ENCODE measurements at places on chromosomes 1 and 21.
A peak's percentile ranks its signal among the peaks of the same experiment; 100 is the strongest.

DNA sequence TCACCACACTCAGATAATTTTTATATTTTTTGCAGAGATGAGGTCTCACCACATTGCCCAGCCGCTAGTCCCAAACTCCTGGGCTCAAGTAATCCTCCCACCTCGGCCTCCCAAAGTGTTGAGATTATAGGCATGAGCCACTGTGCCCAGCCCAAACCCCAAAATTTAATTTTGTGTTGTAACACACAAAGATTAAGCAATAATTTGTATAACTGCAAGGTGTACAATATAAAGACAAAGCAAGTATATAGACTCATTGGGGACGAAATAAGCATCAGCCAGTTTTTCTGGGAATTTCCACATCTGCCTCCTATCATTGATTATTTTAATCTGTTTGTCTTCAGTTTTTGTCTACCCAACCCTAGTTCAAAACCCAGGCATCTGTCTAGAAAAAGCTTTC is 42.7 kb downstream of the ST7L start:
- DNase-seq = no peak

DNA sequence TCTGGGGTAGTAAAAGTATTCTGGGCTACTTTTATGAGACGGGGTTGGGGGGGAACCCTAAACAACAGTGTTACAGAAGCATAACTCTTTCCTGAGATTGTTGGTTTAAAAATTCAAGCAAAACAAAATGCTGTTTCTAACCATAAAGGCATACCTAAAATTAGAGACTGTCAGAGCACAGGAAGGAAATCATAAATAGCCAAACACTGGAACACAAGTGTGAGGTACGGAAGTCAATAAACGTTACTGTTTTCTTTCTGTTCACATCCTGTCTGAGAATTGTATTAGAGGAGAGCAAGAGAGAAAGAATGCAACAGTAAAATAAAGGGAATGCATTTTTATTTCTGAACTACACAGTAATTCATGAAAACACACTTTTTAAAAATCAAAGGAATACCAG is 42.8 kb upstream of the IL12RB2 start:
- DNase-seq = no peak

DNA sequence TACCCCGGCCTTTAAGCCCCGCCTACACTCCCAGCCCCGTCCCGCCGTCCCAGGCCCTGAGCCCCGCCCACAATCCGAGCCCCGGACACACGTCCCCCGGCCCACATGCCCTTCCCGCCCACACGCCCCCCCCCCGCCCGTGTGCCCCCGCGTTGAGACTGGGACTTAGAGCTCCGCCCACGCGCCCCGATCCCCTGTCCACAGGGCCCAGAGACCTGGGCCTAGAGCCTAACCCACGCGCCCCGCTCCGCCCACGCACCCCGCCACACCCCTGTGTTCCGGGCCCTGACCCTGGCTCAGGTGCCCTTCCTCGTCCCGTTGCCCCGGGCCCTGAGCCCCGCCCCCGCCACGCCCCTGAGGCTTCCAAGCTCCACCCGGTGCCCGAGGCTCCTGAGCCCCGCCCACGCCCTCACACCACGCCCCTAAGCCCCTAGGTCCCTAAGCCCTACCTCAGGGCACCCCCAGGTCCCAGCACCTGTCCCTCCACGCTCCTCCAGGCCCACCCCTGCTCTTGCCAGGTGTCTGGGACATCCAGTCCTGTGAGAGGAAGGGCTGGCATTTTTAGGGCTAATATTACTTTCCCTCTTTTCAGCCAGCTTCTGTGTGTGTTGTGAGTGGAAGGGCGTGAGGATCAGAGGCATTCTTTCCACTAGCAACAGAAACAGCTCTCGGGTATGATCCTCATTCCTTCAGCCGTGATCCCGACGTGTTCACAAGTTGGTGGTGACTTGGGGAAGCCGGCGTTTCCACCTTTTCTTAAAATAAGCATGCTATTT is 552 bp upstream of the GPR157 start:
- peak; percentile 78 for DNase-seq

DNA sequence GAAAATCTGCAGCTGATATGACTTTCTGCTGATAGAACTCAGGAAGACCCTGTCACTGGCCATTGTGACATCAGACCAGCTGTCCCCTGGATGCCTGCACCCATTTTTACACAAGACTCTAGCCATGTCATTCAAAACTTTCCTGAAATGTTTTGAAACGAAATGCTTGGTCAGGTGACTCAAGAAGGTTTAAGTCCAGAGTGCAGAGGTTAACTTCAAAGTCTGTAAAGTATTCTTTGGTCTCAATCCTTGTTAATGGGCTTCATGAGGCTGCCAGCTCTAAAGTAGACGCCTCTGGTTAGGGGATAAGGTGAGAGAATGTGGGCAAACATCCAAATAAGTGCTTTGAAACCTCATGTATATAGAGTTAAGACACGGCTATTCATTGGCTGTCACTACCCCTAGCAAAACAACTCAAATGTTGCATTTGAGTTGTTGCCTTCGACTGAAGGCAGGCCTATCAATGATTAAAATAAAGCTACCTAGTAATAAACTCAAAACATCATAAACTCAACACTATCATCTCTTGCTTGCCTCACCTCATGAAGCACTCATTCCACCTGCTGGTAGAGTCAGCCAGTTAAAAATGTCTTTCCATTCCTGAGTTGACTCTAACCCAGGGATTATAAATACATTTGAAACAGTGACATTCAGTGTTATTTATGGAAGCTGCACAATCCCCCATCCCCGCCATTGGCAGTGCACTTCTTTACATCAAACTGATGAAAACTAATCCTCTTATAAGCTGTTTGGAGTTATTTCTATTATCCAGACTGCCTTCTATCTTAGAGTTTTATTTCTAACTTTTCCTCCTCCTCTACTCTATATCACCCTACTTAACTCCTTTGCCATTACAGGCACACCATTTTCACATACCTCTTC is 26.0 kb downstream of the RABIF start:
- no peak for DNase-seq
